ENCODE measurements at places on chromosomes 6 and 20.

DNA sequence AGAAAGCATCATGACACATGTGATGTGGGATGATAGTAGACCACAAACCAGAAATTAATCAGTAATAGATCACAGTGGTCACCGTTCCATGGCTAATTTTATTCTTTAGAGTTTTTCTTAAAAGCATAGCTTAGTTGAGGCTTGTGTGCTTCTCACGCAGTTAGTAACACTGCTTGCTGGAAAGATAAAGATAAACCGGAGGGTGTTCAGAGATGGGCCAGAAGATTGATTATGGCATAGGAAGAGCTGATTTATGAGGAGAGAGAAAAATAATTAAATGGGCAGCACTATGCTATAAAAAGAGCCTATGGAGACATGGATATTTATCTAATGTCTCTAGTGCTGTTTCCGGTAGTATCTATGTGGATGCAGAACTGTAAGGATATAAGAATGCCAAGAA, 173.6 kb downstream of the MMS22L start:
- no peak for DNase-seq

GRCh38 chr6:148599967-148600426, 146.8 kb upstream of the UST start:
- no peak for DNase-seq

GRCh38 chr20:43066125-43066524, 123.6 kb downstream of the PTPRT start:
- DNase-seq: no peak

DNA sequence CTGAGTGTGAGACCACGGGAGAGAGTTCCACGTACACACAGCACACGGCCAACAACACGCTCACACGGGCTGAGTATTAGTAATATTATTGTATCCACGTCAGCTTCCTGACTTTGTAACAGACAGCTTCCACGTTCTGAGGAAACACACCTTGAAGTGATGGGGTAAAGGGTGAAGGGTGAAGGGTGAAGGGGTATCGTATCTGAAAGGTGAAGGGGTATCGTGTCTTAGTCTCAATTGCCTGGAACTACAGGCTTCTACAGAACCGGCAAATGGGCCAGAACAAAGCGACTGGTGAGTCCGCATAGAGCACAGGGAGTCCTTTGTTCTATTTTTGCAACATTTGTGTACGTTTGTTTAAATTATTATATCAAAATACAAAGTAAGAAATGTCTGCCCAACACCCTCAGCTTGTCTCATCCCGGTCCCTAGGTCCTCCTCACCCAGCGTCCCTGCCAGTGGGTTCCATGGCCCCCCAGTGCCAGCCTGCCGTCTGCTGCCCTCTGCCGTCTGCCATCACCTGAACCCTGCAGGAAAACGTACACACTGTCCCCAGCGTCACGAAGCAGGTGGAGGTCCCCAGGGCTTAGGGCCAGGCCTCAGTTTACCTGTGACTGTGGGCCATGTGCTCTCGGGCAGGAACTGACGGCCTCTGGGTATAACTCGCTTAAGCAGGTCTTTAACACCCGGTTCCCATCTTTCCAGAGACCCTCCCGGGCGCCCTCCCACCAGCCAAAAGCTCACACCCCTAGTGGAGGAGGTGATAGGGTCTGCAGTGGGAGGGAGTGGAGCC, 4.4 kb upstream of the HELZ2 start:
- no peak for DNase-seq

DNA sequence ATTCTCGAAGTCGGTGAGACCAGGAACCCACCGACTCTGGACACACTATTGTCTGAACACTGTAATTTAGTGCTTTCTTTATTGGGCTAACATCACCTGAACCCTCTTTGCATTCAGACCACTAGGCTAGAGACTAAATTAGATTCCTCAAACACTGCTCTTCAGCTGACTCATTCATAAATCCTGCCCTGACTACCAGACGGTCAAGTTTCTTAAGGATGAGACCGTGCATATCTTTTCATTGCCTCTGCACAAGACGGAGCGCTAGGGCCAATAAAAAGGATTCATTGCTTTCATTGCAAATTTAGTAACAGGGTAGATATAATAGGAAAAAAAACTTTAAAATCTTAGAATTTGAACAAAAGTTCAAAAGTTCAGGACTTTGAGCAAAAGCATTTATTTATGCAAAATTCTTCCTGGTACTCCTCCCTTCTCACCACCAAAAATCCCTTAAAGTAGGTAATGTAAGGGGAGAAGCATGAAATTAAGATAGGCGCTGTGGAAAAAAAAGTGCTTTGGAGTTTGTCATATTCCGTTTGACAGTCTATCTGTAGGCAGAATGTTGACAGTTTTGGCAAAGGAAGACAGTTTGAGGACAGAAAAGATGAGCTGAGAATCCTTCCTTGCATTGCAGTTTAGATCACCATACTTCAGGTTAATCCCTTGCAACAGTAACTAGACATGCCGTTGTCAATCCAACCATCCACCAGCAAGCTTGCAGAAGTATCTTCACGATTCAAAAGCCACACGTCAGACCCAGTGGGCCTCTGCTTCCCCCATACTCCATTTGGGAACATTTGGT, 328.6 kb upstream of the JARID2 start:
- DNase-seq: no peak

- DNase-seq: no peak
These were observed 268.4 kb downstream of the FARS2 start for GRCh38 chr6:5529733-5530132.

DNA sequence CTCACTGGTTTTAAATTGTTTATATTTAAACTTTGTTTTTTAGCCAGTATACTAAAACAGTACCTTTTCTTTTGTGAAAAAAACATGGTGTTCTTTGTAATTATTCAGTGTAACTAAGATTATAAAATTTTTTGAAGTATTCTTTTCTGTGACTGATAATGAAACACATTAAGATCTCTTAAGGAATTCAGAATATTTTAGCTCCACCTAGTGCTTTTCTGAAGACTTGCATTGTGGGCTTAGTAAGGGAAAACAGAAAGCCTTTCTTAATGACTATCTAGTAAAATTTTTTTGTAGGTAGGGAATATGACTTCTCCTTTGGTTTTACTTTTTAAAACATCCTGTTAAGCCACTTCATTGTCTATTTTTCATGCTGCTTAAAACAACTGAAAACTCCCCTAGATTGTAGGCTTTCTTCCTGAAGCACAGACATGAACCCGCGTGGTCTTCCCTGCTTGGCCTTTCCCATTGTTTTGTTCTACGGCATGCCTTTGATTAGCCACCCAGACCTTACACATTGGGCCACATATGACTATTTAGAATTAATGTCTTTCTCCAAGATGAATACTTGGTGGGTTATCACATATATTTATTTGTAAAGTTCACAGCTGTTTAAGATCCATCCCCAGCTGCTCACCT, 72.1 kb downstream of the AFDN start:
- DNase-seq: peak; percentile 5

- DNase-seq: peak; percentile 28
These were observed 5.5 kb upstream of the NTSR1 start for GRCh38 chr20:62702895-62703852.

DNA sequence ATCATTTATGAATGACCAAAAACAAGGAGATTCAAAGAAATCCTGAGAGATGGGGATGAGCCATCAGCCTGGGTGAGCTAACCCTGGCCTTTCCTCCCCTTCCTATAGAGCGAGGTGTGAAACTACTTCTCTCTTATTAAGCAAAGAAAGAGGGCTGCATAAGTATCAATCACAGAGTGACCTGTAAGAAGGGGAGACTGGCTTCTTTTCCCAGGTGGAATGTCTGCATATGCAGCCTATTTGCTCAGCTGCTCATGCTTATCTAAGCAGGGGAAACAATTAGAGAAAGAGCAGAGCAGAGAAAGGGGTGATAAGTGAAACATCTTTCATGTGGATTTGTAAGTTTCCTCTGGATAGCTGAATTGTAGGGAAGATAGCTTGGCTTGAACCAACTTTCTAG, 160.0 kb downstream of the PKHD1 start:
- DNase-seq: no peak

- no peak for DNase-seq
These were observed 3.6 kb downstream of the AVP start for GRCh38 chr20:3080939-3081388.

- peak; percentile 43 for DNase-seq
These were observed at the start of gene ZFP64 for GRCh38 chr20:52191132-52191915. ZFP64 (minus strand) TSS chr20:52191779; CDS start chr20:52191636, 143 bp downstream.

GRCh38 chr20:57395111-57395966, 4.1 kb downstream of the RBM38 start:
- no peak for DNase-seq

All from retinal pigment epithelial cell (primary cell).